ENCODE measurements at places on chromosomes 7 and 10.
A peak's percentile ranks its signal among the peaks of the same experiment; 100 is the strongest.

- DNase-seq = no peak
These were observed 101.1 kb downstream of the PRKAG2 start for GRCh38 chr7:151775547-151776443.

GRCh38 chr10:94293354-94293753 lies 69.4 kb downstream of the NOC3L start:
- DNase-seq = no peak

- DNase-seq = no peak
These were observed 377.2 kb upstream of the VWC2 start for GRCh38 chr7:49396229-49396628.

- DNase-seq = no peak
These were observed 3.5 kb upstream of the OIT3 start for GRCh38 chr10:72890086-72890485.

- peak; percentile 8 for DNase-seq
These were observed 610.4 kb downstream of the IPMK start for GRCh38 chr10:57657164-57657765.

- DNase-seq = no peak
These were observed 28.8 kb upstream of the KLHL7 start for GRCh38 chr7:23076772-23077171.

DNA sequence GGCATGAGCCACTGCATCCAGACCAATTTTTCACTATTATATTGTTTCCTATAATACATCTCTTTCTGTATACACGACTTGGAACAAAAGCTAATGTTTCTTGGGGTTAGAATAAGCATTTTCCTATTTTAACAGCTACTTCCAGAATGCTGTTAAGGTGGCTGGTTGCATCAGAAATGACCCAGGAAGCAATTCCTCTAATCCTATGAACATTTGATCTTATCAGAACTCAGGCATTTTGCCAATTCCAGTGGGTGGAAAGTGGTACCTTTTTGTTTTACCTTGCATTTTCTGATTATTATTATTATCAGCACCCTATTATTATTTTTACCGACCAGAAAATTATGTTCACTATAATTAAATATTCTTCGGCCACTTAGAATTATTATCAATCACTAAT lies 73.3 kb downstream of the NDUFB2 start:
- DNase-seq = no peak

DNA sequence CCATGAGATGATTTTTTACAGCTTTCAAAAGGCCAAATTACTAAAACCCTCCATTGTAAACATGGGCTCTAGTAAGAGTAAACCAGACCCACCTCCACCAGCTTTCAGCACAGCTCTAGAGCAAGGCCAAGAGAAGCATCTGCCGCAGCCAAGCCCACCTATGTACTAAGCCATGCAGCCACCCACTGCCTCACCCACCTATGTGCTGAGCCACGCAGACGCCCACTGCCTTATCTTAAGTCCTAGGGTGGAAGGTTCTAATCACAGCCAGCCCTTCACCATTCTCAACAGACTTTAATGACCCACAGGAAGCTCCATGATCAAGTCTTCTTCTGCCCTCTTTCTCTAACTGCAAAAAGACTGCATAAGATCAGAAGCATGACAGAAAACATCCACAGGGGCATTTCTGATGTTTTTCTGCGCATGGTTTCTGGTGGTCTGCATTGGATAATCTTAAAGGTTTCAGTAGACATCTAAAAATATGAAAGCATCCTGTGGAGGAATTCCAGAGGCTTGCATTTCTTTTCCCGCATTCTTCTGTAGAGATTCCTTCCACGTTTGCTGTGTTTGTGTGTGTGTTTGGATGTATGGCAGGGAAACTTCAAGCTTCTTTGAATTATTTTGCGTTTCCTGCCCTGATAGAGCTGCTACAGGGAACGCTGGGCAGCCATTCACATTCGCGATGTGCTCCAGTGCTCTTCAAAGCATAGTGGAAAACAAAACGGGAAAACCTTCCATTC lies 286.1 kb upstream of the KLF6 start:
- DNase-seq = no peak

DNA sequence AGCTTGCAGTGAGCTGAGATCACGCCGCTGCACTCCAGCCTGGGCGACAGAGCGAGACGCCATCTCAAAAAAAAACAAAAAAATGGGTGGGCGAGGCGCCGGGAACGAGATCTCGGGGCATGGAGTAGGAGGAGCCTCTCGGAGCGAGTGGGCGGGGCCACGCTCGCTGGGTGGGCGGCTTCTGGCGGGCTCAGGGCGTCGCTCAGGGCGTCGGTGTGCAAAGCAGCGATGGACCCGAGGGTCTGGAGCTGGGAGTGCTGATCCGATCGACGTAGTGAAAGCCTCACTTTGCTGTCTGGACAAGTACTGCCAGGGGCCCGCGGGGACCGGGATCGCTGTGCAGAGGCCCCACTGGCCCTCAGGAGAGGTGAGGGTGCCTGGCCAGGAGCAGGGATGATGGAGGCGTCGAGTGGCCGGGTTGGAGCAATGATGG lies 22.6 kb upstream of the AMZ1 start:
- DNase-seq = no peak

DNA sequence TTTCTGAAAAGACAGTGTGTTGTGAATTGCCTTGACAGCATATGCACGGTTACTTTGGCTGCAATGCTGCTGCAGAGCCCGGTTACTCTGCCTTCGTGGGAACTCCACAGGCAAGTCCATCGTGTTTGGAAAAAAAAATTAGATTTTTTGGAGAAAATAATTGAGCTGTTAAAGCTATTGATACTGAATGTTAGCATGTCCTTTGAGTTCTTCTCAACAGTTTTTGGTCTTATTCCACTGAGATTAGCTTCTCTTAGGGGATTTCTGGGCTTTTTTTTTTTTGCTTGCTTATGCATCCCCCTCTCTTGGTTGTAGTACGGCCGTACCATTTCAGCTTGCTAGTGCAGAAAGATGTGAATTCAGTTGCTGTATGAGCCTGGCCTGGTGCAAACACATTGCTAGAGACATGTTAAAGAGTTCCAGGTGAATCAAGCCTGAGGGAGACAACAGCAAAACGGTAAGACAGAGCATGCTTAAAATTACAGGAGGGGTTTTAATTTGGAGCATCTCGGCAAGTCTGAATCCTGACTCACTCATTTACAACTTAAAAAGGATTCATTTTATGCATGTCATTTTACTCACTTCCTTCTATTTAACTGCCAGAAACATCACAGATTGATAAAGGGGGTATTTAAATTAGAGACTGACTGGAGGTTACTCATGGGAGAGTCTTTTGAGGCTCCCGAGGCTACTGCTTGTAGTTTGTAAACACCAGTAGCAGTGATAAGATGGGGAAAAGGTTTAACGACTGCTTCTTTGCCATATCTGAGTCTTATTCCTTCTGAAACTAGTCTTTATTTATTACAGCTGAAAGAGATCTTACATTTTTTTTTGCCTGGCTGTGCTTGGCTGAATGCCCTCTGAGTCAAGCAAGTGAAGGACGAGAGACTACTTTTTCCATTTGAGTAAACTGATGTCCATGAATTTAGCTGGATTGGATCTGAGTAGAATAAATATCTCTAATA lies 113.7 kb downstream of the CDK14 start:
- DNase-seq = no peak

DNA sequence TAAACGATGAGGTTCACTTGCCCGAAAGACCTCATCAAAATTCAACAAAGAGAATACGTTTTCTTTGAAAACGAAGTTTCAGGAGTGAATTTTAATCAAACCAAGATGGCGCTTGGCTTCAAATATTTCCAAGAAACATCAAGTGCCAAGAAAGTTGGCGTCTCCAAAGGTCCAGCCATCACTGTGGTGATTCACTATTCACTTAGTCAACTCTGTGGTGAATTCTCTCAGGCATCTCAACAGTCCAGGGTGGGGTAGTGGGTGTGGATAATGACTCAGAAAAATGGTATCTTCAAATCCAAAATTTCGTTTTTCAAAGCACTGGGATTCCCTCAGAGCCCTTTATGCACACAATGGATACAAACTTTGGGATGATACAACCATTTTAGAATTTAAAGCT lies 133.1 kb downstream of the SVIL start:
- peak; percentile 79 for DNase-seq

GRCh38 chr7:101251871-101252659 lies 7.2 kb upstream of the FIS1 start:
- DNase-seq = peak; percentile 88

GRCh38 chr7:73986158-73986631 lies 41.8 kb upstream of the ELN start:
- no peak for DNase-seq

GRCh38 chr10:131767716-131768115 lies 133.1 kb upstream of the PPP2R2D start:
- no peak for DNase-seq

DNA sequence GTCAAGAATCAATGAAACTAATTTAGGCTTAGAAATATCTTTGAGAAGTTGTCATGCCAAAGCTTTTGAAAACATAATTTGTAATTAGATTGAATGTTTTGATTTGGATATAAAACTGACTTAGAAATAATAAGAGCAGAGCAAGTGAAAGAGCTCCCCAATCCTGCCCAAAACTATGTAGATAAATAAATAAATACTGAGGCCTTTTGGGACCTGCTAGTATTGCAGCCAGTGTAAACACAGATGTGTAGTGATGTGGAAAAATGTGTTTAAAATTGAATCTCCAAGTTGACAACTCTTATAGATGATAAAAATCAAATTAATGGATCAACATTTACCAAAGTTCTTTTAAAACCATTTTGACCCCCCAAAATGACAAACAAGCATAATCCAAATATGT lies 896.1 kb downstream of the CNTNAP2 start:
- DNase-seq = no peak

- no peak for DNase-seq
These were observed 36.0 kb downstream of the LRRC72 start for GRCh38 chr7:16562456-16563220.

DNA sequence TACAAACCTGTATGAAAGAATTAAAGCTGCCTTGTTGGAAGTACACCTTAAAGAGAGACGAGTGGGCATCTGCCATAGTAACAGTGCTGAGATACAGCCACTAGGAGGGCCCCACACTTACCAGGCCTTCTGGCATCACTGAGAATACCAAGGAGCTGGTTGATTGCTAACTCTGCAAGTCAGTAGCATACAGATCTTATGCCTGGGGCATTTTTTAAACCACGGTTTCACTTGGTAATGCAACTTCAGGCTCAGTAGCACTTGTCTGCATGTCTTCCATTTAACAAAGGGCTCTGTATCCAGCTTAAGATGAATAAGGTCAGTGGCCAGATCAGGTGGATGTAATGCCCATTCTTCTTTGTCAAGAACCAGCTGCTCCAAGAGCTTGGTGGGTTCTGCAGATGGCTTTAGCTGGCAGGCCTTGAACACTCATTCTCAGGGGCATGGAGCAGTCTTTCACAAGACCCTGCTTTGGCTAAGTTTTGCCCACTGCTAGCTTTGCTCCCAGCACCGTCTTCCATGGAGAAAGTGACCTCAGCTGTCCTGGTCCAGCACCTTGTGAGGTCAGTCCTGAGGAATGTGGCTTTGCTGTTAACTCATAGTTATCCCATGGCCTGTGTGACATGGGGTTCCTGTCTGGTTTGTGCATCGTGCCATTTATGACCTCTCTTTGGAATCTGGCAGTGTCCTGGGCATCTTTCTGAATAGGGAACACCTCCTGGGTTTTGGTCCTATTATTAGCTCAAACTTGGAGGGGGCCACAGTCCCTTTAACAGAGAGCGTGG lies 68.1 kb downstream of the BMPER start:
- DNase-seq = no peak

Measured in AG09309 (cell line).